Renal pelvis (tissue), 12 donors: ENCODE measurements at places on chromosomes 11 and 22.

GRCh38 chr11:3983101-3983500 lies 111.5 kb upstream of the RRM1 start:
- no peak for DNase-seq

DNA sequence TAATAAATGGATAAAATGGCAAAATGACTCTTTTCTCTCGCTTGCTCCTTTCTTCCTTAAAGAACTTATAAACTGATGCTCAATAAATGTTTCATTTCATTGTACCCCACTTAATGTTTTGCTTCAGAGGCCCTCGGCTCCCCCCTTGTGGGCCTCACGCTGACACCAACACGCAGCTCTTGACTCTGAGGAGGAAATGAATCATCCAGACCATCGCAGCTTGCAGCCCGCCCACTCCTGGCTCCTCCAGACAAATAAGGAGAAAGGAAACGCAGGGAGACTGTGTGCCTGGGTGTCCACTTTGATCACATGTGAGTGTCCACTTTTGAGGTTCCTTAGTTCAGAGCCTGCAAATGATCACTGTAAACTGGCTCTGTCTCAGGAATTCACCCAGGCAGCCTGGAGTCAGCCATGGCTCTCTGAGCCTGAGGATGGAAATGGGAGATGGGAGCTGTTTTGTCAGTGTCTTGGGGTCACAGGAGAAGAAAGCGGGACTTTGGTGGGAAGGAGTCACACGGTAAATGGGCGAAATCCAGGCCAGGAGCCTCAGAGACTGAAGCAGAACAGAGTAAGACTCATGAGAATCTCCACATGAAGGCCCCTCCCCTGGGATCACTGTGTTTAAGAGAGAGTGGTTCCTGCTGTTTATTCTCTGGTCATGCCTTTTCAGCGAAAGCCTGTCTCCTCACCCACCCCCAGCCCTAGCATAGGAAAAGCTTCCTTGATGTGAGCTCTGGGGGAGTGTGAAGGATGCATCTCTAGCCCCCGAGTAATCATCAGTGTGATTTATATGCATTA lies 96.5 kb downstream of the CWC15 start:
- peak; percentile 76 for DNase-seq

GRCh38 chr11:112453601-112454577 lies 193.2 kb upstream of the PLET1 start:
- no peak for DNase-seq

DNA sequence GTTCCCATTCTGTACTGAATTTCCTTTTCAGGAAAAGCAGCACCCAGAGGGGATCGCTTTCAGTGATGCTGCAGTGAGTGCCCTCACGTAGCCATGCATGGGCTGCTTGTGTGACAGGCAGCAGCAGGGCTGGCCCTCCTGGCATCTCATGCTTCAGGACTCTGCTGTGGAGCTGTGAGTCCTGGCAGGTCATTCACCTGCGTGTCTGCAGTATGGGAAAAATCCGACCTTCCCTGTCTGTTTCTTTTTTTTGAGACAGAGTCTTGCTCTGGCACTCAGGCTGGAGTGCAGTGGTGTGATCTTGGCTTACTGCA lies 13.4 kb downstream of the GLB1L2 start:
- no peak for DNase-seq

DNA sequence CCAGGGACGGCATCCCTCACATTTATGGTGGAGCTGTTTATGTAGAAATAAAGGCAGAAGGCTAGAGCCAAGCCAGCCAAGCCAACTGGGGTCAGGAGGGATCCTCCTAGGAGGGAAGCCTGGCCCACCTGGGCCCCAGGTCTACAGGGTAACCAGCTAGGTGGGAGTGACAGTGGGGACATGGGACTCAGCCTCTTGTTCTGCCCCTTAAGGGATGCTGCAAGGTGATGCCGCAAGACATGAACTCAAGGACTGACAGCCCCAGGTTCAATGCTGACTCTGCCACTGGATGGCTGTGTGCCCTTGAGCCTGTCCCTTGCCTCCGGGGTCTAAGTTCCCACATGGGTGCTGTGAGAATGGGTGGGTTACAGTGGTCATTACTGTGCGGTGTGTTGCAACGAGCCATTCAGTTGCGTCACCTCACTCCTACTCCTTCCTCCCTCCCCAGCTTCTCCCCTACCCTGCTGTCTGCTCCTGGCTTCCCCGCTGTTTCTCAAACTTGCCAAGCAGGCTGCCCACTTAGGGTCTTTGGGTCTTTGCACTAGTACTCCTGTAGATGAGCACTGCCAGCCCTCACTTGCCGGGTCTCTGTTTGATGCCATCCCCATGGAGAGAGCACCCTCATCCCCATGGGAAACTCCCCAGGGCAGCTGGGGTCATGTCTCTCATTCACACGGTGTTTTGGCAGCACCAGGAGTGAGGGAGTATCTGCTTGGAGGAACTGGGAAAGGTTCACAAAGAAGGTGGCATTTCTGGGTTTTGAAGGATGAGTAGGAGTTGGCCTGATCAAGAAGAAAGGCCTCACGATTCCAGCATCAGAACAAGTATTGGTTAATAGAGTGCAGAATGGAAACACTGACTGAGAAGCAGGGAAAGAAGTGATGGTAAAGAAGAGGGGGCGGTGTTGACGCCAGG lies 43.0 kb upstream of the RTL6 start:
- DNase-seq: no peak

DNA sequence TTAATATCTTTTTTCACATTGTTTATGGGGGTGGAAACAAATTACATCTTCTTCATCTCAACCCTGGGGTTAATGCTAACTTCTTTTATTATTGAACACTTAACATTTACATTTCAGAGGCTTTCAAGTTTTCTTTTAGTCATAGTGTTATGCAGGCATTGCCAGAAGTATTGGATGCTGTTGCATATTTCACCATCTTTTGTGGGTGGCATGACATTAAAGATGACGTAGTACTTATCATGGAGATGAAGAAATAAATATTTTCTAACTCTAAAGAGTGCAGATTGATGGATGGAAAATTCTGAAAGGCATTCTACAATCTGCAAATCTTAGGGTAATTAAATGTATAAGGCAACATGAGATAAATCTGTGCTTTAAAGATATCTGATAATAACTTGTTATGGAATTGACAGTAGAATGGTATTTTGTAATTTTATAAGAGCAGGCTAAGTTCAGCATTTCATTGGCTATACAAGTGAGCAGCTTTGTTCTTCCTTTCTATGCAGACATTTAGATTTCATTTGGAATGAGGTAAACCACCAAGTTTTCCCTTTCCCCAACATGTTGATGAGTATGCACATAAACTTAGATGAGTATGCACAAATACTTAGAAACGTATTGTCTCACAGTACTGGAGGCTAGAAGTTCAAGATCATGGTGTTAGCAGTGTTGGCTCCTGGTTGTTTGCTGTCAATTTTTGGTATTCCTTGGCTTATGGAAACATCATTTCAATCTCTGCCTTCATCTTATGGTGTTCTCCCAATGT lies 924.4 kb downstream of the METTL15 start:
- no peak for DNase-seq

- DNase-seq: no peak
Observed at GRCh38 chr11:35507688-35508087, 17.7 kb downstream of the PAMR1 start.

- no peak for DNase-seq
Observed at GRCh38 chr22:44581096-44581435, 83.0 kb upstream of the RTL6 start.

GRCh38 chr11:133403900-133404299 lies 128.4 kb downstream of the OPCML start:
- no peak for DNase-seq

- DNase-seq: no peak
Observed at GRCh38 chr11:77063861-77064260, 2.9 kb upstream of the CAPN5 start.

- DNase-seq: no peak
Observed at GRCh38 chr22:21599053-21599893, 30.5 kb downstream of the YDJC start.

- no peak for DNase-seq
Observed at GRCh38 chr11:14320020-14320419, 39.0 kb downstream of the RRAS2 start.

DNA sequence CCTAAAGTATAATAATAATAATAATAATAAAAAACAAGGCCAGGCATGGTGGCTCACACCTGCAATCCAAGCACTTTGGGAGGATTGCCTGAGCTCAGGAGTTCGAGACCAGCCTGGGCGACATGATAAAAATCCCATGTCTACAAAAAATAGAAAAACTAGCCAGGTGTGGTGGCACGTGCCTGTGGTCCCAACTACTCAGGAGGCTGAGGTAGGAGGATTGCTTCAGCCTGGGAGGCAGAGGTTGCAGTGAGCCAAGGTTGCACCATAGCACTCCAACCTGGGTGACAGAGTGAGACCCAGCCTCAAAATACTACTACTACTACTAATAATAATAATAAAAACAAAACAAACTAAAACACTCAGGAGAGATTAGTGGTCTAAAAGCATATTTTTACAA lies 15.6 kb upstream of the ZNF280A start:
- DNase-seq: no peak

DNA sequence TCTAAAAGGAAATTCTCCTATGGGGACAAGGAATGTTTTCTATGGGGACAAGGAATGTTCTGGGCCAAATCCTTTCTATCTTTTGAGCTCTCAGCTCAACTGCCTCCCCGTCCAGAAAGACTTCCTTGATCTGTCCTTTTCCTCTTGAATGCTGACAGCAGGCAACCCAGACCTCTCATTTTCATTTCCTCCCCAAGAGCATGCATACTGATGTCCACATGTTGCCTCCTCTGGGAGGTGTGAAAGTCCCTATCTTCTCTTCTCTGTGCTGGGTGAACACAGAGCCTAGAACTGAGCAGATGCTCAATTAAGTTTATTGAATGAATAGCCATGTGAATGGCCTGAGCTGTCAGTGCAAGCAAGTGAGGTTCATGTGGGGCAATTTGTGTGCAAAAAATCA lies 331.9 kb upstream of the NARS2 start:
- no peak for DNase-seq

GRCh38 chr11:44833877-44834452 lies 107.2 kb downstream of the TSPAN18 start:
- no peak for DNase-seq

DNA sequence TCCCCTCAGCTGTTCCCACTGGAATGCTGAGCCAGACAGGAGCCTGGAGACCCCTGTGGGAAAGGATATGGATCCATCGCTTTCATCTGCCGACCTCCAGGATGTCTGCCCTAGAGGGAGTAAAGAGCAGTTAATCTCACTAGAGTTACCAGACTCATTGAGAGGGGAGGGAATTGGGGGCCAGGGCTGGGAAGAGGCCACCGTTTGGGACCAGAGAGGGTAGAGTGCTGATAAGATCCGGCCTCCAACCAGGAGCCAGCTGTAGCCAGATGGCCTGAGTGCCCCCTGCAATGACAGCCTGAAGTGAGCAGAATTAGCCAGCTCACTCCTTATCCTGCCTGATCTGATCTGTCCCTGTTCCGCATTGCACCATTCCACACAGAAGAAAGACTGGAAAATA lies 3.7 kb upstream of the APLNR start:
- no peak for DNase-seq

DNA sequence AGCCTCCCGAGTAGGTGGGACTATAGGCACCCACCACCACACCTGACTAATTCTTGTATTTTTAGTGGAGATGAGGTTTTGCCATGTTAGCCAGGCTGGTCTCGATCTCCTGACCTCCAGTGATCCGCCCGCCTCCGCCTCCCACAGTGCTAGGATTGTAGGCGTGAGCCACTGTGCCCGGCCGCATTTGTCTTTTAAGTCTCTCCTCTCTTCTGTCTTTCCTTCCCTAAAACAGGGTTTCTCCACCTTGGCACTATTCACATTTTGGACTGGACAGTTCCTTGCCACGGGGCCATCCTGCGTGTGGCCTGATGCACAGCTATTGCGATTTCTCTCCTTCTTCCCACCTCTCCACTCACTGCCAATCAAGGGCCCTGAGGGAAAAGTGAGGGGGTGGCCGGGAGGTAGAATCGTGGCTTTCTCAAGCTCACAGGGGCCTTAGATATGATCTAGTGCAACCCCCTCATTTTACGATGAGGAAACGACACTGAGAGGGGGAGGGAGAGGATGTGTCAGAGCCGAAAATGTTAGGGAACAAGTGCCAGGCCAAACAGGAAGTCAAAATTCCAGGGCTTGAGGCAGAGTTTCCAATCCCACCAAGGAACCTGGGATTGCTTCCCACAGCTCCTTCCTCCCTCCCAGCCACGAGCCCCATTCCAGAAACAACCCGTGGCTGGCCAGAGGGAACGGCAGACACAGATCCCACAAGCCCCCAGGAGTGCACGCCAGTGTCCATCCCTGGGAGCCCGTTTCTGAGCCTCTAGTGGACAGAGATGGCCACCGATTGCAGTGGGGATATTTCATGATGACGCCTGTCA lies 21.2 kb downstream of the SCGB1A1 start:
- DNase-seq: no peak

DNA sequence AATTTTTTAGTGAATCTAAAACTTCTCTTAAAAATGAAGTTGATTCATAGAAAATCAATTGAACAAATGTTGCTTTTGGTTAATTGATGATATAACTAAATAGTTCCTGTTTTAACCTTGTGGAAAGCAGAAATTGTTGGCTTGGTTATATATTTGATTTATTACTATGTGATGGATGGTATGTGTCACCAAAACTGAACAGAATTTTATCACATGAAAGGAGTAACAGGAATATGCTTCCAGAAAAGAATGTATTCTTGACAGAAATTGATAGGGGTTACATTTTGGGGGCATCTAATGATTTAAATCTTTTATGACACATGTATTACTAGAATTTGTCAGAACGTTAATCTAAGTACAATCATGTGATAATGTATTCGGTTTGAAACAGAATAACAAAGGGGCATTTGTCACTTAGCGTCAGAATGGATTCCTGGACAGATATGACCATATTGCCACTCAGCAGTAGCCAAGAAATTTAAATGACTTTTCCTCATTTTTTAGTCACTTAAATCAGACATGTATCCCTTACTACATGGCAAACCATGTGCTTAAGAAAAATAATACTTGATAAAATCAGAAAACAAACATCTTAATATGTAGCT lies 295.2 kb downstream of the GRM5 start:
- DNase-seq: no peak

GRCh38 chr11:116112087-116112935 lies 608.1 kb upstream of the CADM1 start:
- no peak for DNase-seq

DNA sequence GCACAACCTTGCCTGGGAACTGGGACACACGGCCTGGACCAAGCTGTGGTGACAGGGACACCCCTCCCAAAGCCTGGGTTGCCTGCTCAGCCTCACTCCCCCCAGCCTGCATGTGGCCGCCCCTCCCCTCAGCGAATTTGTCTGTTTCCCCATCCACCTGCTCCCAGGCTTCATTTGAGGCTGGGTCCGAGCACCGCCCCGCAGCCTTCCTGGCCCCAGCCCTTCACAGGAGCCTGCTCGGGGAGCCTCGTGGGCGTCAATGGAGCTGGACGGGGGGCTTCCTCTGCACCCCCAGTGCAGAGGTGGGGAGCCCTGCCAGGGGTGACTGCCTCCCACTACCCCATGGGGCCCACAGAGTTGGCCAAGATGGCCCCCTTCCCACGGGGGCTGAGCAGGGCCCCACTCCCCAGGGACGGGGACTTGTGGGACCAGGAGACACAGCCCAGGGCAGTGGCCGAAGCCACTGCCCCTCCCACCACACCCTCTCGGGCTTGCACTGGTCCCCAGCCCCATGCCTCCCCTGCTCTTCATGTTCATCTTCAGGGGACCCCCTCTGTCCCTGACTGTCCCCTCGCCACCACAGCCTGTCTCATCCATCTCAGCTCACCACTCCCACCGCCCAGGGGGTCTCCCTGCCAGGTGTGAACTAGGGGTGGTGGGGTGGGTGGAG lies 91.7 kb downstream of the WNT7B start:
- no peak for DNase-seq
